Stimulated activated CD4-positive, alpha-beta T cell treated with anti-CD3 and anti-CD28 coated beads, Interleukin-4, amount 100 ng/mL, for 1 hour (primary cell): ENCODE measurements at places on chromosomes 2 and 18.
A peak's percentile ranks its signal among the peaks of the same experiment; 100 is the strongest.

DNA sequence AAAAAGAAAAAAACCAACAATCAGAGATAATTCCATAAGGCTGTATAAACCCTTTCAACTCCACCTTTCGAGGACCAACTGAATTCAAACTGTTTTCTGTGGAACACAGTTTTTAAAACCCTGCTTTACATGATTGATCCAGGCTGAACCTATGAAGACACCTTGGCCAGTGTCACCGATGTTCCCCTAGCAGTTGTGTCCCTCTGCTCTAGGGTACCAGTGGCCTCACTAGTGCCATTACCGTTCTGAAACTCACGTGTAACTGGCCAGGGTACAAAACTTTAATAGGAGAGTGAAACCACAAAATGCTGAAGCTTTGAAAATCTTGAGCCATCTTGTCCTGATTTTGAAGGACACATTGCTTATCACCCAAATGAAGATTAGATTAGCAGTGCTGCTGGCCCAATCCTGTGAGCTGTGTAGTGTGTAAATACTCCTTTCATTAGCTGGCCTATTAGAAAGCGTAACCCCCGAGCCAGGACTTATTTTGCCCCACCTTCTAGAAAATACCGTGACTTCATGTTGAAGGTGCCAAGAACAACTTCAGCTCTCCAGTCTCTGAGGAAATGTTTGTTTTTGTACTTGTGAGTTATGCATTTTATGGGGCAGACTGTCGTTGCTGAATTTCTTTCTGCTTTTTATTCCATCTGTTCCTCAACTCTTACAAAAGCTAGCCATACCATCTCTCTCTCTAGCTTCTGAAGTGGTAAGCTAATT lies 147.8 kb upstream of the MAP3K20 start:
- no peak for DNase-seq

DNA sequence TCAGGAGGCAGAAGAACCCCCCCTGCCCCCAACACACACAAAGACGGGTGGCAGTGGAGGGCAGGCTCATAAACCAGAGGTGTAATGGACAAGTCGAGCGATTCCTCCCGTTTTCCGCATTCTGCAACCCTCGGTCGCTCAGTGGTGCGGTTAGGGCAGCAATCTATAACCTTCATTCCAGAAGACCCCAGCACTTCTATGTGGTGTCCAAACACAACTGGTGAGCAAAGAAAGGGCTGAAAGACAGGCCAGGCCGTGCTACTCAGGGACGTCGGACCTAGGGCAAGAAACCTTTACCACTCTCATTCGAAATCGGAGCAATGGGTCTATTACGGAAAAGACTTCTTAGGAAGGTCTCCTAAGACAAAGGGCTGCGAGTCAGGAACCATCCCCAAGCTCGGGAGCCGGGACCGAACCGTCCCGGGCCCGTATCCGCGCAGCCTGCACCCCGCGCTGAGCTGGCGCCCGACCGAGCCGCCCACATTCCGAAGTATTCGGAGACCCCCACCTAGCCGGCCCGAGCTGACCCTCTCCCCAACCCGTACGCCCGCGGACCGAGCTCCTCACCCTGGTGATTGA lies 568 bp downstream of the ARL5A start:
- peak; percentile 10 for DNase-seq

- DNase-seq = no peak
Measured at GRCh38 chr18:7516266-7517117, 50.6 kb upstream of the PTPRM start.

DNA sequence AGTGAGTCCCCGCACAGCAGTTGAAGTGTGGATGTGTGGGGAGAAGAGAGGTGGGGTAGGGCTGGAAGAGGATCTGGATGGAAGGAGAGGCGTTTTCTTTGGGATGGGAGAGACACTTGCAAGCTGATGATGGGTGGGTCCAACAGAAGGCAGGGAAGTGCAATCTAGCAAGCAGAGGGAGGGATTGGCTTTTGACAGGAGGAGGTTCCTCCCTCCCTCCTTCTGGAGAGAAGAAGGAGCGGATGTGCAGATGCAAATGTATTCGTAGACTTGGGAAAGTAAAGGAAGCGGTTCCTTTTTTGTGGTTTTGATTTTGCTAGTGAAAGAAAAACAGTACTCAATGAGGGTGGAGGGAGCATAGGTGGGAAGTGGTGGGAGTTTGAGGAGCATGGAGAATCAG lies 48.9 kb downstream of the LAMA3 start:
- DNase-seq = no peak

DNA sequence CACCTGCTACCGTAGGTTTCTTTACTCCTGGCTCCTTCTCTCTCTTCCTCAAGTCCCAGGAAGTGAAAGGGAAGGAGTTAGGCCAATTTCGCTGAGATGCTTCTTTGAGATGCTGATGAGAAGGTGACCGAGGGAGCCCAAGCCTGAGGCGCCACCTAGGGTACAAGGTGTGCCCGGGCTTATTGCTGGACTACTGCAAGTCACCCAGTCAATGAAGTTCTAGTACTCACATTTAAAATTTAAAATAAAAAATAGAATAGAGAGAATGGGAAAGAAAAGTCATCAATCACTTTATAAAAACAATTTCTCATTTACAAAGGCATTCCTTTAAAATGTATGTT lies 45.3 kb downstream of the ACAA2 start:
- DNase-seq = no peak

- peak; percentile 24 for DNase-seq
Measured at GRCh38 chr2:240024766-240025165, 376 bp downstream of the NDUFA10 start.

DNA sequence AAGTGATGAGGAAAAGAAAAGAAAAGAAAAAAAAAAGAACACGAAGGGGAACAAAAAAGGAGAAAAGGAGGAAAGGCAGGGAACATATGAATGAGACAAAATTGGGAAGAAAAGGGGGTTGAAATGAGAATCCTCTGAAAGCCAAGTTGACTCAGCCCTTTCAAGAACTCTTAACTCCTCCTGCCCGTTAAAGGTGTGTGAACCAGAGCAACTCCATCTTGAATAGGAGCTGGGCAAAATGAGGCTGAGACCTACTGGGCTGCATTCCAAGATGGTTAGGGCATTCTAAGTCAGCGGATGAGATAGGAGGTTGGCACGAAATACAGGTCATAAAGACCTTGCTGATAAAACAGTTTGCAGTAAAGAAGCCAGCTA lies 4.0 kb upstream of the POLE4 start:
- no peak for DNase-seq

DNA sequence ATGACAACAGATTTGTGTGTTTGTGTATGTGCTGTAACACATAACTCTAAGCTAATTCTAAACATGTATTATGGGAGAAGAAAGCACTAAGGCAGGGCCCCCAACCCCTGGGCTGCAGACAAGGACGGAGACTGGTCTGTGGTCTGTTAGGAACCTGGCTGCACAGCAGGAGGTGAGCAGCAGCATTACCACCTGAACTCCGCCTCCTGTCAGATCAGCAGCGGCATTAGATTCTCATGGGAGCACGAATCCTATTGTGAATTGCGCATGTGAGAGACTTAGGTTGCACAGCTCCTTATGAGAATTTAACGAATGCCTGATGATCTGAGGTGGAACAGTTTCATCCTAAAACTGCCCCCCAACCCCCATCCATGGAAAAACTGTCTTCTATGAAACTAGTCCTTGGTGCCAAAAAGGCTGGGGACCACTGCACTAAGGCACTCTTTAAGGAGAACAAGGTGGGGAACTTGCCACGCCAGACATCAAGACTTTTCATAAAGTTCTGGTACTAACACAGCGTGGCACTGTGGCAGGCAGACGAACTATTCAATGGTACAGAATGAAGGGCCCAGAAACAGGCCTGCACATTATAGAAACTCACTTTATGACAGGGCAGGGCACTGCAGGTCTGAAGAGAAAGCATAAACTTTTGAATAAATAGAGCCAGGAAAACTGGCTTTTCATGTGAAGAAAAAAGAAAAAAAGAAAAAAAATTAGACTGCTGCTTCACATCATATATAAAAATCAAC lies 14.0 kb downstream of the REEP1 start:
- no peak for DNase-seq

GRCh38 chr2:24199968-24200590 lies 25.2 kb downstream of the FAM228A start:
- no peak for DNase-seq
